ENCODE measurements at places on chromosomes 3 and 15.
A peak's percentile ranks its signal among the peaks of the same experiment; 100 is the strongest.

- no peak for DNase-seq
Measured at GRCh38 chr3:39808467-39809180, 785 bp upstream of the MYRIP start.

GRCh38 chr3:99842826-99843589, 25.3 kb downstream of the CMSS1 start:
- DNase-seq = peak; percentile 33

- no peak for DNase-seq
Measured at GRCh38 chr15:66646308-66646707, 55.7 kb upstream of the SMAD6 start.

- DNase-seq = no peak
Measured at GRCh38 chr3:114155370-114155821, 23.5 kb downstream of the DRD3 start.

GRCh38 chr15:29888646-29889045, 66.4 kb upstream of the TJP1 start:
- no peak for DNase-seq

DNA sequence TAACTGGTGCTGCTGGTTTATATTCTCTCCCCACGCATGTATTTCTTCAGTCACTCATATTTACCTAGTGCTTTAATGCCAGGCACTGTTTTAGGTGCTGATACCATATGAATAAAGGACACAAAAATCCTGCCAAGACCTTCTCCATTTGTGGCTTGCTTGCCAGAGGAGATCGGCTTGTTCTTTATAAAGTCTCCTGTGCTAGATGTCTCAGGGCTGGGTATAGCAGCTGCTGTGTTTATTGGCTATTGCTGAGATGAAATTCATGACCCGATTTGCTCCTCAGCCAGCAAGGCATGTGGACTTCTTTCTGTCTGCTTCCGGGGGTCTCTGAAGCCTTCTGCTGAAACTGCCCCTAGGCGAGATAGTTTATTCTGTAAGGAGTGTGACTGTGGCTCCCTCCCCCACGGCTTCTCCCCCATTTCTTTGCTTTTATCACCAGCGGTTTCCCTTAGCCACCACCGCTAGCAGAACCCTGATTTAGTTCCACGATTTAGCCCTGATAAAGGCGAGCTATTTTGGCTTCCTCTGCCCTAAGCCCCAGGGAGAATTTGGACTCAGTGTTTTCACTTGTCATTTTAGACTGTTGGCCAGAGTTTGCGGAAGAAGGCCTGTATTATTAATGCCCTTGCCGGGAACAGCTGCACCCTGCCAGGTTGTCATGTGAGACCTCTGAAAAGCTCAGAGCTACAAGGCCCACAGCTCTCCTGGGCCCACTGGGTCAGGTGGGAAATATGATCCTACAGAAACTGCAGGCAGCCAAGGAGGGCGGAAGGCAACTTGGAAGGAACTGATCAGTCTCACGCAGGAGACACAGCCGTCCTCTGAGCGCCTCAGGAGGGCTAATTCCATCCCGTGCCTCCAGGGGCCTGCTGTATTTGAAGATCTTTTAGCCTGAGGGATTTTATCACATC, 46.8 kb downstream of the ST6GAL1 start:
- DNase-seq = no peak

DNA sequence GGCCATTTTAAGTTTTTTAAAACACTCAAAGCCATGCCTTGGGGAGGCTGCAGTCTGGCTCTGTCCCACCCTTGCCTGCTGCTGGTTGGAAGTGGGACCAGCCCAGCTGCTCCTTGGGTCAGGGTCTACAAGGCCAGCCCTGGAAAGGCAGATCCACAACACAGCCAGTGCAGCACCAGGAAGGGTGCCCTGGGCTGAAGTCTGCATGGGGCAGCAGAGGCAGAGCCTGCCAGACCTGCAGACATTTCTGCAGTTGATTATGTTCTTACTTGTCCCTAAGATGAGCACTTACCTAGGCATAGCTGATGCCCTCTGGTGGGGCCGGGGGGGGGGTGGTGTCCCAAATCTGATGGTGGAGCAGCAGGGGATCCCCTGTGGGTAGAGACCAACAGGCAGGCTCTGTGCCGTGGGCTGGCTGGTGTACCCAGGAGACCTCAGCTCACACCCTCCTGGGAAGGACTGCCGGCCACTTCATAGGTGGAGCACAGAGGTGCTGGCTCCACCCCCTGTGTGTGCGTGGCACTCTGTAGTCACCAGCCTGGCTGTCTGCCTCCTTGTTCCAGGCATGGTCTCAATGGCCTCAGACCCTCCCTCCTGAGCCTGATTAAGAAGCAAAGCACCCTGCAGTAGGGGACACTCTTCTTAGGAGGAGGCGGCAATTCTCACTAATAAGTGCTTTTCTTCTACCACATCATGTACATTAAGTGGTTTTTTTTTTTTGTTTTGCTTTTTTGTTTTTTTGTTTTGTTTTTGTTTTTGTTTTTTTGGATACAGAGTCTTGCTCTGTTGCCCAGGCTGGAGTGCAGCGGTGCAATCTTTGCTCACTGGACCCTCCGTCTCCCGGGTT, 97.4 kb upstream of the KLF13 start:
- no peak for DNase-seq

GRCh38 chr15:67296684-67297083, 42.1 kb downstream of the IQCH start:
- DNase-seq = no peak

- no peak for DNase-seq
Measured at GRCh38 chr3:173865900-173866498, 468.5 kb downstream of the NLGN1 start.

GRCh38 chr3:14141602-14142341, 16.9 kb downstream of the TMEM43 start:
- DNase-seq = no peak

DNA sequence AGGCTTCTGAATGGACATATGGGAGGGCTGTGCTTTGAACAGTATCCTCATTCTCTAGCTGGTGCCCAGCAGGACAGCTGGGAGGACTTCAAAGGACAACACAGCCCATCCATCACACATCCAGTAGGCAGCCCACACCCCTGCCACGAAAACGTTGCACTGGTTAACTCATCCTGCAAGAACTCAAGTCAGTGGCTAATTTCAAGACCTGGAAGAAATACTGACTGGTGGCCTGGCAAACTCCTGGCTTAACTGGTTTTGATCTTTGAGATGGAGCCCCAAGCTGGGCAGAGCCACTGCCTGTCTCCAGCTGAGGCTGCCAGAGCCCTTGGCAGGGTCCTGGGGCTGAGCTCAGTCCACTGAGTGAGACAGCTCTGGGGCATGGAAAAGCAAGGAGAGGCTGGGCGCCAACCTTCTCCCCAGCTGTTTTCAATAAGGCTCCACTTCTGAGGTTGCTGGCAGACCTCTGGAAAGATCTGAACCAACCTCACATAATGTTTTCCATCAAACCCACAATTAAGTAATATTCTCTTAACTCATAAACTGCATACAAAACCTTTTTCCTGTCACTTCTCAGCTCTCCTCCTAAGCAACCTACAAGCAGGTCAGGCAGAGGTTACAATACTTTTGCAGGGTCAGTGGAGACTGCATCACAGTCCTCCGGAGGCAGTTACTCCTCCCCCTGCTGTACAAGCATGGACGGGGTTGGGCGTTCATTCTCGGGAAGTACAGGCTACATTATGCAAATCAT, 110.3 kb downstream of the MYLK start:
- DNase-seq = no peak

DNA sequence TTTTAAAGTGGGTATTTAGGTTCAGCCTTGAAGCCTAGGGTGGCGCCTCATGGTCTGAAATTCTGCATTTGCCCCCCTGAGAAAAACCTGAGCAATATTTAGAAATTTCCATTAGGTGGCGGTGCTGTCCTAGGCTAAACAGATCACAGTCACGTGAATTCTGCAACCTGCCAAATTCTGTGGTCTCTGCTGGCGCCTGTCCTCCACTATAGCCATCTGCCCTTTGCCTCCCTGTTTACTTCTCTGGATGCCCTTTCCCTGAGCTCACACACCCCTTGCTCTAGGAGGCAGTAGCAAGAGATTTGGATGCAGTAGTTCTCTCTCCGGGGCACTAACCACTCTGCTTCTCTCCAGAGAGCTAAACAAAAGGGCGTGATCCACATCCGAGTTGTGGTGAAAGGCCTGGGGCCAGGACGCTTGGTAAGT, 9.1 kb downstream of the MRPS11 start:
- no peak for DNase-seq

DNA sequence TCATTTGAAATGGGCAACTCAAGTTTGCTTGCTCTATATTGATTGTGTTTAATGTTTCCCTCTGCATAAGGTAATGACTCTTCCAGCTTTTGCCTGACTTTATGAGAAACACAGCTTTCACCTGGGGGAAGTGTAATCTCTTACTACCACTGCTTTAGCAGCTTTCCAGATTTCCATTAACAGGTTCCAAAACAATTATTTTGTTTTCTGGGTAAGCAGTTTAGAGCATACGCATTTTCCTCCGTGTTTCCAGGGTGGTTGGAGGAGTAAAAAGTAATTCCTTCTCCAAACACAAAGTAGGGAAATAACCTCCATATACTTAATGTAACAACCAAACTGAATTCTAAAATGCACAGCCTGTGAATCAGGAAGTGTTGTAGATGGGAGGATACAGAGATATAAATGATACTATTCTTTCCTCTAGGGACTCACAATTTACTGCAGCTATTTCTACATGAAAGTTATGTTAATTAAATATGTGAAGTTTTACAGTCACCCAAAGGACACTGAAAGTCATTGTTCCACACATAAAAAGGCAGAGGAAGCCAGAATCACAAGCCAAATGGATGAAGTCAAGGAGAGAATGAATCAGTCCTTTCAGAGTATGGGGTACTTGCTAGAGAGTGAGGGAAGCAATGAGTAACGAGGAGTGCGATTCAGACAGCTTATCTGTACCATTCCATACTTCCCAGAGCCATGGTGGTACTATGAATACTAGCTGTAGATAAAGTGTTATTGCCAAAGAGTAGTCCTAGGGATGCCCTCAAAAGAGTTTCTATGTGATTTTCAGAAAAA, 16.6 kb downstream of the ST3GAL6 start:
- DNase-seq = no peak

All from NCI-H2081 treated with DMSO at 0.1 percent for 48 hours (cell line).